SK-N-SH treated with all-trans-retinoic acid at 6 μM for 48 hours (cell line): ENCODE measurements at places on chromosomes 13 and 19.

- no peak for ATAC-seq
These were observed 6.9 kb downstream of the ZNF490 start for GRCh38 chr19:12603714-12604113.

GRCh38 chr13:48818495-48819356 is 157.0 kb upstream of the FNDC3A start:
- ATAC-seq, result peak; percentile 83

DNA sequence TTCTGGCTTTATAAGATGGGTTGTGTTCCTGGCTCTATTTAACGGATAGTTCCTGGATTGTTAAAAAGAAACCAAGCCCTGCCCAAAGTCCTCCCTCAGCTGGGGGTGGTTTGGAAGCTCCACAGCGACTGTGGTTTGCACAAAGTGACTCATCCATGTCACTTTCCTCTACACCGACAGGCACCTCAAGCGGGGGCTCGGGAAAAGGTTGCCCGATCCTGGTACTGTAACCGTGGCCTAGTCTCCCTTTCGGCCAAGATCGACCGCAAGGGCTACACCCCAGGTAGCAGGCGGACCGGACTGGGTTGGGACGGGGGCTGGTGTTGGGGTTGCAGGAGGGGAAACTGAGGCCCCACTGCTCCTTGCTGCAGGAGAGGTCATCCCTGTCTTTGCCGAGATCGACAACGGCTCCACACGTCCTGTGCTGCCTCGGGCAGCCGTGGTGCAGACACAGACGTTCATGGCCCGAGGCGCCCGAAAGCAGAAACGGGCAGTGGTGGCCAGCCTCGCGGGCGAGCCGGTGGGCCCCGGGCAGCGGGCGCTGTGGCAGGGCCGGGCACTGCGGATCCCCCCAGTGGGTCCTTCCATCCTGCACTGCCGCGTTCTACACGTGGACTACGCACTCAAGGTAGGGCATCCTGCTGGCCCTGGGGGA is 1.6 kb downstream of the ARRDC2 start:
- no peak for ATAC-seq

DNA sequence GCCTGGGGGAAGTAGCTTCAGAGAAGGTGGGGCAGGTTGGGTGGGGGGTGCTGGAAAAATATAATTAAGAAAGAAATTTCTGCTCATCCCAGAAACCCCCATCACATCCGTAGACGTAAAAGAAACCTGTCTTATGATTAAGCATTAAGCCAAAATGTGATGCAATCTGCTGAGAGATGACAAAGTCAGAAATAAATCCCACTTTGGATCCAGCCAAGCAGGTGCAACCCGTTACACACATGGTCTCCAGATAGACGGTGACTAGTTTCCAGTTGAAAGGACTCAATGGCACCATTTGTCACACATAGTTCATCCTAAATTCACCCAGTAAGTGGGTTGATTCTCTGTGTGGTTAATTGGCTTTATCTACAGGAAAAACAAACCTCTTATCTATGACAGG is 34.1 kb downstream of the PSG5 start:
- ATAC-seq, result no peak

DNA sequence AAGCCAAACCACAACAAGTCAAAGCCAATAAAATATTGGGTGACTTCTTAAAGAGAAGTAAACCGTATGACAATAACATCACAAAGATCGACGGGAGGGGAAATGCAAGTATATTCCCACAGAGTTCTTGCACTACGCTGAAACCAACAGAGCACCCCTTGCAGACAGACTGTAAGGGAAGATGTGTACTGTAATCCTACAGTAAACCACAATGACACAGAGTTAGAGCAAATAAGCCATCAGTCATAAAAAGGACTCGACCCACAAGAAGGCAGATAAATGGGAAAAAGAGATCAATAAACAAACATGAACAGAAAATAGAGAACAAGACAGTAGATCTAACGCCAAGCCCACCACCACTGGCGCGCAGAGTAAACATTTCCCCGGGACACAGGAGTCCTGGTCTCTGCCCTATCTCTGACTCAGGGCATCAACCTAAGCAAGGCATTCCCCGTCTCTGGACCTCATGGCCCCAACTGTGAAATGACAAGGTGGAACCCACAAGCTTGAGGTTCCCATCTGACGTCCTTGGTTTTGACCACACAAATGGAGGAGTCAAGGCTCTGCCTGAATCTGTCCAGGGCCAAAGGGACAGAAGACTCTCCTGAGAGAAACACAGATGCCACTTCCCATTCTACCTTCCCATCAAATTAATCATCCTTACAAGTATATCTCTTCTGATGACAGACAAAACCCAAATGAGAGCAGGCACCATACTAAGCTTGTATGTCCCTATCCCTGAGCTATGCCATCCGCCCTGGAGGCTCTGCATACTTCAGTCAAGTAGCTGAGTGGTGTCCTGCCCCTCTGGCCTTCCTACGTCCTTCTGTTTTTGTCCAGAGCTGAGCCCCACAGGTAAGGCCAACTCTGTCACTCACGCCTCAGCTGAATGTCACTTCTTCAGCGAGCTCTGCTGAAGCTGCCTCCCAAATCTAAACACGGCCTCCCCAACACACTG is 15.0 kb downstream of the SAFB2 start:
- no peak for ATAC-seq

GRCh38 chr19:33977756-33978685 is 181.4 kb downstream of the KCTD15 start:
- ATAC-seq, result no peak

DNA sequence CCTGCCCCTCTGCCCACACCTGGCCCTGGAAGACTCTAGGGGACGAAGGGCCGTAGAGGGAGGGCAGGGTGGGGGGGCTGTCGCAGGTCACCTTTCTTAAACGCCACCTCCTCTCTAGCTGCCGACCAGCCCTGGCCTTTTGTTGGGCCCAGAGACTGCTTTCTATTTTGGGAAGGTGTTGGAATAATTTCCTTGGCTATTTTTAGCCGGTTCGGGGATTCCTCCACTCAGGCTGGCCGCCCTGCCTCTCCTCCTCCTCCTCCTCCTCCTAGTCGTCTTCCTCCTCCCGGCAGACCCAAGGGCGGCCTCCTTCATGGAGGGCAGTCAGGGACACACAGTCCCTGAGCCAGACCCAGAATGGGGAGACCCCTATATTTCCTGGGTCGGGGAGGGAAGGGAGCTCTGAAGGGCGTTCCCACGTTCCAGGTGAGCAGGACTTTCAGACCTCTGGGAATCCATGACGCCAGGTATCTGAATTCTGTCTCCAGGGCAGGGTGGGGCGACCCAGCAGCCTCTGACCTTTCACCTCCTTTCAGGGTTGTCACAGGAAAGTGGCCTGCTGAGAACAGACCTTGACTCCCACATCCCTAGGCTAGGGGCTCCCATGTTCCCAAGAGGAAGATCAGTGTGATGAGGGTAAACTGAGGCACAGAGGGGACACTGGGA is 19.9 kb downstream of the GADD45B start:
- no peak for ATAC-seq

DNA sequence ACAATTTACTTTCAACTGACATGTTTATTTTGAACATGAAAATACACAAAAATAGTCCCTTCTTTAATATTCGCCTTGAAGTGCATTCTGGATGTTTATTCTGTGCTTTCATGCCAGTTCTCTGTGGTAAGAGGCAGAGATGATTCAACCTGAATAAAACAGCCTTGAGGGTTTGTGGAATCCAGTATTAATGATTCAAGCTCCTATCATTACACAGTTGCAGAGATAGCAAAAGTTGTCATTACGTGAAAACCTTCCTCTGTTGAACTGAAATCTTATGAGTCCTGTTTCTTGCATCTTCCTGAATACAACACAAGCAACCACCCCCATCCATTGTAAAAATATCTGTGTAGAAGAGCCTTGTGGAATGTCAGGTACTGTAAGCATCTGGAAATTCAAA is 142.3 kb upstream of the HTR2A start:
- peak; percentile 84 for ATAC-seq

- ATAC-seq, result no peak
These were observed 11.5 kb upstream of the SUPT20H start for GRCh38 chr13:37070956-37071355.

- peak; percentile 83 for ATAC-seq
These were observed 1.8 kb downstream of the ZNF114 start for GRCh38 chr19:48271531-48272151.

- no peak for ATAC-seq
These were observed 249.0 kb downstream of the LHFPL6 start for GRCh38 chr13:39353988-39354387.

GRCh38 chr13:20489185-20489820 is 36.4 kb downstream of the CRYL1 start:
- no peak for ATAC-seq

DNA sequence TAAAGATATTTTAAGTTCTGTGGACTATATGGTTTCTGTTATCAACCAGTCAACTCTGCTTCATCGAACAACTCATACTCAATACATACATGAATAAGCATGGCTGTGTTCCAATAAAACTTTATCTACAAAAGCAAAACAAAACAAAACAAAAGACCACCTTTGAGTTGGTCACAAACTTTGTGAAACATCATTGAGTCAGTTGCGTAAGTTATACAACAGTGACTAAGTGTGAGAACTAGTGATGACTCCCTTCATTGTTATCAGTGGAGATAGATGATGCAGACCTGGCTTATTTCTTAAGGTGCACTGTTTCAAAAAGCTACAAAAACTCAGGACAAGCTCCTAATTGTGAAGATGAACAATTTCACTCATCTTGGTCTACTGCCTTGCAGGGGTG is 14.5 kb upstream of the KLK4 start:
- ATAC-seq, result no peak

GRCh38 chr19:43527860-43528622 is 1.0 kb upstream of the ETHE1 start:
- ATAC-seq, result no peak

- no peak for ATAC-seq
These were observed 4.6 kb downstream of the S1PR2 start for GRCh38 chr19:10226376-10227025.

DNA sequence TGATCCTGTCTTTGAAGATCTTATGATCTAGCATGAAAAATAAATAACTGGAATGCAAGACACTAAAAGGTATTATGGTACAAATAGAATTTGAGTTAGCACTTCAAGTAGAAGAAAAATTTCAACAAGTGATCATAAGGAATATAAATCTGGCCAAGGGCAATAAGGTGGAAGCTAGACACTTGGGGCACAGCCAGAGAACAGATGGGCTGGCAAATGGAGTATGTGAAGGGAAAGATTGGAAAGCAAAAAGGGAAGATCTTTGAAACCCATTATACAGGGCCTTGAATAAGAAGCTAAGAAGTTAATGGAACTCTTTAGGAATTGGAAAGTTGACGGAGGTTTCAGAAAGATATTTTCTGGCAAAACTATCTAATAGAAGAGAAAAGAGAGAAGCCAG is 61.0 kb downstream of the MZT1 start:
- no peak for ATAC-seq

- no peak for ATAC-seq
These were observed 75.5 kb downstream of the ALOX5AP start for GRCh38 chr13:30810801-30811200.
